Stimulated activated CD8-positive, alpha-beta memory T cell treated with anti-CD3 and anti-CD28 coated beads, Interleukin-2, amount 100 ng/mL, for 1 hour (primary cell): ENCODE measurements at places on chromosomes 16 and 17.

- DNase-seq: no peak
Observed at GRCh38 chr17:57105591-57105990, 20.5 kb downstream of the AKAP1 start.

DNA sequence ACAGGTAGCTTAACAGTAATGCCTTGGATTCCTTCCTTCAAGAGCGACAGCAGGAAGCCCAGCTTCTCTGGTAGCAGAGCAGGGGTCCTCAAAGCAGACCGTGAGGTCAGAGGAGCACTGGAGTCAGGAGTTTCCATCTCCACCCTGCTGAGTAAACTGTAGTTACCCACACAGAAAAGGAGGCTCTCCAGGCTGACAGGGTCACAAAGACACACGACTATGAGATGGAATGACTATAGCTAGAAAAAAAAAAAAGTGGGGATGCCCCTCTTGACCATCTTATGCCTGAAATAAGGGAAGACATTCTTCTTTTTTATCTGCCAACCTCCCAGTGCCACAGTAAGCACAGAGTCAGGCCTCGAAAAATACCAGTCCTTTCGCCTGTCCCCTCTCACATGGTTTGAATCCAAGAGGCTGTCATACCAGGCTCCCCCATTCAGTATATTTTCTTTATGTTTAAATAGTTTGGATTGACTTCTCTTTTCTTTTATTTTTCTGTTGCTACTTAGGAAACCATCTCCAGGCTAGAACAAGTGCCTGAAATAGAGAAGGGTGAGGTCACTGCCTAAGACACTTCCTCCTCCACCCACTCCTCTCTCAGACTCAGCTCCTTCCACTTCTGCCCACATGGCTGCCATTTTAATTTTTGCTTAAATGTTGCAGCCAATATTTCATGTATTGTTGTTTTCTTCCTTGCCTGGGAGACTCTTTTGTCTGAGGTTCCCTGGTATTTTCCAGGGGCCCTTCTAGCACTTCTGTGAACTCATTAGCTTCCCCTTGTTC is 707.4 kb downstream of the MAF start:
- DNase-seq: no peak

- DNase-seq: no peak
Observed at GRCh38 chr16:48862087-48862532, 252.1 kb upstream of the N4BP1 start.

- DNase-seq: no peak
Observed at GRCh38 chr16:47970291-47970931, 185.4 kb downstream of the ABCC12 start.

DNA sequence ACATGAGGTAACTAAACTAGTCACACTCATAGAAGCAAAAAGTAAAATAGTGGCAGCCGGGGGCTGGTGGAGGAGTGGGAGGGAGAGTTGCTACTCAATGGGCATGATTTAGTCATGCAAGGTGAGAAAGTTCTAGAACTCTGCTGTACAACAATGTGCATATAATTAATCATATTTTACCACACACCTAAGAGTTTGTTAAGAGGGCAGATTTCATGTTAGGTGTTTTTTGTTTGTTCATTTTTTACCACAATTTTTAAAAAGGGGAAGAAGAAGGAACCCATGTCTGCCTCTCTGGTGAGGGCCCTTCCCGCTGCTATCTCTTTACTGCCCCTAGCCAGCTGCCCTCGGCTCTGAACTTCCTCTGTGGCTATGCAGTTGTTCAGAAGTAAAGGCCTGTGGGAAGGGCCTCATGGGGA is 11.2 kb downstream of the CD300LB start:
- DNase-seq: no peak

DNA sequence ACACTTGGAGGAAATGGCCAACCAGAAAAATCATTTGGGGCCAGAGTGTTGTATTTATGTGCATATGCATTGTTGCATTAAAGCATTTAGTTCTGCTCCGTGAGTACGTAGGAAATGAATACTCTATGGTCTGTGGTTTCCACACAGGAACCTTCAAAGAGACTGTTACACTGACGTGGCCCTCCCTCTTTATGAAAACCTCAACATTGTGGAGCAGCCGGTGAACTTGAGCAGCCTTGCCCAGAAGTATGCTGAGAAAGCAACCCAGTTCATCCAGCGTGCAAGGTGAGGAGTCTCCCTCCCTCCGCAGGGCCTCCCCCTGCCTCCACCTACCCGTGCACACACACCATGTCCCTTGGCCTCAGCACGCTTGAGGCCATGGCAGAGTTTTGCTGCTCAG is 65.2 kb downstream of the ARSG start:
- peak; percentile 38 for DNase-seq

- DNase-seq: peak; percentile 47
Observed at GRCh38 chr17:31492880-31493655, 101.6 kb downstream of the RAB11FIP4 start.
